ENCODE measurements at places on chromosomes 1 and 21.

DNA sequence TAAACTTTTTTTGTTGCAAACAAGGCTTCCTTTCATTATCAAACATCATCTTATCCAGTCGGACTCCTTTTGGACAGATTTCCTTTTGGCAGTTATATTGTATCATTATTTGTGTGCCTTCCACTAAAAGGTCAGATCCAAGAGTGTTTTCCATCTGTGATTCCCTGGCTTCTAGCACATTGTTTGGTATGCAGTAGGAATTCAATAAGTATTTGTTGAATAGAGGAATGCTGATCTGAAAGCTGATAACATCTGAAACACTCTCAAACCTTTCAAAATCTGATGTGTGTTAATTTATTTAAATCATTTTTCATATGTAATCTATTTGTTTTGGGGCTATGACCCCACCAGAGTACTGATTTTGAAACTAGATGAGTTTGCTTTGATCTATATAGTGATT, 39.0 kb downstream of the NDC1 start:
- no peak overlapping the region for H3K4me3 ChIP-seq
- H3K36me3 ChIP-seq = peaks cover 32% of the 10 kb centered on the region
- no peaks in the 10 kb centered on the region for H3K4me1 ChIP-seq
- H3K27ac ChIP-seq = no peak overlapping the region

- peaks cover 21% of the 10 kb centered on the region for H3K27me3 ChIP-seq
- peaks cover 33% of the 10 kb centered on the region for H3K4me1 ChIP-seq
- peak overlapping the region; percentile 81 for H3K27ac ChIP-seq
- H3K36me3 ChIP-seq = no peaks in the 10 kb centered on the region
- peak overlapping the region; percentile 55 for H3K4me3 ChIP-seq
Measured at GRCh38 chr1:169109561-169110134, 3.2 kb downstream of the ATP1B1 start.

DNA sequence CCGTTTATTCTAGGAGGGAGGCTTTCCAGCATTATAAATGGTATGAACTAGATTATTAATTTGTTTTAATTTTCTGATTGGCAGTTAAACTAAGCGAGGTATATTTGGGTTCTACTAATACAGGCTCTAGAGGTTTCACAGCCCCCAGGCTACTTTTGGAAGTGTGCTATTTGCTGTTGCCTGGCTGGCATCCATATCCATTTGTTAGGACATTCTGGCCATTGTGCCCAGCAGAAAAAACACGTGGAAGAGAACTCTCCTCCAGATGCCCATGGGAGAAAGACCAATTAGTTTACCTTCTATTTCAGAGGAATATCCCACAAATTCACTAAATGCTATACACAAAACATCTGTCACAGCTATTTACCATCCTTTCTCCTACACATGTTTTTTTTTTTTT, 29.3 kb downstream of the MACO1 start:
- DNase-seq = no peak
- H3K27ac ChIP-seq = no peak overlapping the region
- peaks cover 19% of the 10 kb centered on the region for H3K36me3 ChIP-seq
- H3K27me3 ChIP-seq = no peaks in the 10 kb centered on the region

GRCh38 chr1:172662464-172663109, 3.7 kb downstream of the FASLG start:
- peak overlapping the region; percentile 64 for H3K4me3 ChIP-seq
- peak; percentile 32 for DNase-seq
- no peaks in the 10 kb centered on the region for H3K27me3 ChIP-seq
- no peak overlapping the region for H3K27ac ChIP-seq
- H3K4me1 ChIP-seq = peaks cover 8% of the 10 kb centered on the region

GRCh38 chr1:55696181-55696754, 481.1 kb upstream of the USP24 start:
- H3K4me3 ChIP-seq = no peak overlapping the region
- H3K36me3 ChIP-seq = no peaks in the 10 kb centered on the region
- no peak for DNase-seq
- no peak overlapping the region for H3K27ac ChIP-seq
- H3K4me1 ChIP-seq = no peaks in the 10 kb centered on the region

DNA sequence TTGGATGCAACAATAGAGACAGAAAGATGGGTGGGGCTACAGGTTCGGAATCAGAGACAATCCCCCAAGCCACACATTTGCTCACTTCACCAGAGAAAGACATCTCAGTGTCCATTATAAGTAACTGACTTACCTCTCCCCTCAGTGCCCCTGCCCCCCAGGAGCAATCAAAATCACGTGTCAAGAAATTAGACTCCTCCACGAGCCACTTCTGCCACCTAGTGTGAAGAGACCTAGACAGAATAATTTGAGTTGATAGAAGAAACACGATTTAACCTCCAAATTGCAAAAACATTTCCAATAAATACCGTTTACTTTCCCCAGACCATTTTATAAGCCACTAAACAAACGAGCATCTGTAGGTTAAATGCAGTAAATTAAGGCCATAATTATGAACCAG, 123.2 kb downstream of the SLC30A10 start:
- DNase-seq = no peak
- no peak overlapping the region for H3K4me3 ChIP-seq
- peaks cover 11% of the 10 kb centered on the region for H3K27me3 ChIP-seq
- no peaks in the 10 kb centered on the region for H3K4me1 ChIP-seq
- H3K36me3 ChIP-seq = no peaks in the 10 kb centered on the region
- H3K27ac ChIP-seq = no peak overlapping the region

DNA sequence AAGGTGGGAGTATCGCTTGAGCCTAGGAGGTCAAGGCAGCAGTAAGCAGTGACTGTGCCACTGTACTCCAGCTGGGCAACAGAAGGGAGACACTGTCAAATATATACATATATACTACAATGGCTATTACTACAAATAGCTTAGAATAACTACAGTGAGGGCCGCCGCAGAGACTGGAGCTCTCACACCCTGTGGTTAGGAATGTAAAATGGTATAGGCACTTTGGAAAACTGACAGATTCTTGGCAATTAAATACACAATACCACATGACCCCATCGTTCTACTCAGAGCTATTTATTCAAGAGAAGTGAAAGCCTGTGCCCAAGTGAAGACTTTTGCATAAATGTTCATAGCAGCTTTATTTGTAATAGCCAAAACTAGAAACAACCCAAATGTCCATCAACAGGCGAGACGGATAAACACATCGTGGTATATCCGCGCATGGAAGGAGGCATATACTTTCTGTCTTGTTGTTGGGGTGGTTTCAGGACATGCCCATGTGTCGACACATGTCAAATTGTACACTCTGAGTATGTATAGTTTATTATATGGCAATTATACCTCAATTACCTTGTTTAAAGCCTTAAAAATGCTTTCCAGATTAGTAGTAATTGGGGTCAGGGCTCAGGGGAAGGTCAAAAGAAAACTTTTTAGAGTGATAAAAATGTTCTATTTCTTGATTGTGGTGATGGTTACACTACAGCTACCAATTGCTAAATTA, 123.4 kb downstream of the RIPK4 start:
- H3K27me3 ChIP-seq = peaks cover 12% of the 10 kb centered on the region
- H3K4me3 ChIP-seq = no peak overlapping the region
- no peak for DNase-seq
- H3K27ac ChIP-seq = no peak overlapping the region

DNA sequence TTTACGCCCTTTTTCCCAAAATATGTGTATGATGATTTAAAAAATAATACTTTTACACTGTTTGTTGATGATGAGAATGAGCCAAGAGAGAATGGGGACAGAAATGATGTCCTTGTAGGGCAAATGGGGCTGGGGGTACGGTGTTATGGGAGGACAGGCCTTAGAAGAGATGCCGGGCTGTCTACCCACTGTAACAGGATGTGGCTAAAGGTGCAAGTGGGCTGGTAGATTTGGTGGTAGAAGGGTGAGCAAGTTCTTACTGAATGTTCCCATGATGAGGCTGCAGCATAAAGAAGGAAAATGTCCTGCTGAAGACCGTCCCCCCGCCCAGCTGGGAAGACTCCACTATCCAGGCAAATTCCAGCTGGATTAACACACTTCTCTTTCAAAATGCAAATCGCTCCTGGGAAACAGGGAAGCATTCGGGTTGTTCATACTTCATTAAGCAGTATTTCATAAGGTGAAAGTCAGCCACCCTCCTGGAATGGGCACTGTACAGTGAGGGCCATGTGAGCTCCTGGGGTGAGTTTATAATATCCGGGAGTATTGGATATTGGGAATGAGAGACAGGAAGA, 14.0 kb downstream of the GPA33 start:
- no peak overlapping the region for H3K27ac ChIP-seq
- no peak for DNase-seq

- no peak for DNase-seq
- H3K4me1 ChIP-seq = peaks cover 26% of the 10 kb centered on the region
- H3K27me3 ChIP-seq = peaks cover 8% of the 10 kb centered on the region
- peak overlapping the region; percentile 89 for H3K4me3 ChIP-seq
- peak overlapping the region; percentile 82 for H3K27ac ChIP-seq
Measured at GRCh38 chr1:33180226-33180910, 1.5 kb downstream of the TRIM62 start.

DNA sequence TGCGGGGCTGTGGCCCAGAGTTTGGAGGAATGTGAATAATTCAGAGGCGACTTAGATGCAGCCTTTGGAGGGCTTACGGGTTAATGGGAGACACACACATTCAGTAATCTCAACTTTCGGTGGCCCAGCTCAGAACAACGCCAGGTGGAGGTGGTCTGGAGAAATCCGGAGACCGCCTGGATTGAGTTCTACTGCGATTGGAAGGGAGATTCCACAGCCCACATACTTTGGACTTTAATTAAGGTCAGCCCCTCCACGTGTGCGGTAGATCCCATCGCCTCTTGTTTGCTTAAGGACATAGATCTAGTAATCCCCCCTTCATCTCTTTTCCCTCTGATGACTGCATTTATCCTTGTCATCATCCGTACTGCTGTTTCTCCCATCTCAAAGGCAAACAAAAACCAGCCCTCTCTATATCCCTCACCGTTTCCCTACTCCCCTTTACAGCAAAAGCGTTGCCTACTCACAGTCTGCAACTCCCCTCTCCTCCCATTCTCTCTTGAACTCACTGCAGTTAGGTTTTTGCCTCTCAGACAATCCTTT, 720 bp upstream of the BSDC1 start:
- H3K27me3 ChIP-seq = no peaks in the 10 kb centered on the region
- peak overlapping the region; percentile 98 for H3K27ac ChIP-seq
- DNase-seq = no peak
- H3K4me3 ChIP-seq = peak overlapping the region; percentile 99
- H3K4me1 ChIP-seq = peaks cover 13% of the 10 kb centered on the region

DNA sequence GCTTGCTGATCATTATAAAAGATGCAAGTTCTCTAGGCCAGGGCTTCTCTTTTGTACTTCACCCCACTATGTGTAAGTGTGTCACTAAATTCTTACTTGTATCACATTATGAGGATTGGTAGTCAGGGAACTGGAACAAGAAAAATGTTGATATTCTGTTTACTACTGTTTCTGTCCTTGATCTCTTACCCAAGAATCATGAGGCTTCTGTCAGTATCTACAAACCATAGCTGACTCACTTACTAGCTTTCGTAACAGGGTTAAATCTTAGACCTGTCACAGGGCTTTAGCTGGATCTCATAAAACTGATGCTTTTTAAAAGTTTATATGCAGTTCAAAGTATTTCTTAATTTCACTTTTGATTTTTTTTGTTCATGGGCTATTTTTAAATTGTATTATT, 681.2 kb downstream of the PLPP3 start:
- H3K27me3 ChIP-seq = peaks cover 2% of the 10 kb centered on the region
- no peak overlapping the region for H3K27ac ChIP-seq
- no peak overlapping the region for H3K4me3 ChIP-seq
- no peak for DNase-seq
- H3K4me1 ChIP-seq = no peaks in the 10 kb centered on the region

GRCh38 chr1:58402444-58402843, 144.1 kb downstream of the OMA1 start:
- H3K4me1 ChIP-seq = peaks cover 2% of the 10 kb centered on the region
- no peak for DNase-seq
- no peak overlapping the region for H3K27ac ChIP-seq

DNA sequence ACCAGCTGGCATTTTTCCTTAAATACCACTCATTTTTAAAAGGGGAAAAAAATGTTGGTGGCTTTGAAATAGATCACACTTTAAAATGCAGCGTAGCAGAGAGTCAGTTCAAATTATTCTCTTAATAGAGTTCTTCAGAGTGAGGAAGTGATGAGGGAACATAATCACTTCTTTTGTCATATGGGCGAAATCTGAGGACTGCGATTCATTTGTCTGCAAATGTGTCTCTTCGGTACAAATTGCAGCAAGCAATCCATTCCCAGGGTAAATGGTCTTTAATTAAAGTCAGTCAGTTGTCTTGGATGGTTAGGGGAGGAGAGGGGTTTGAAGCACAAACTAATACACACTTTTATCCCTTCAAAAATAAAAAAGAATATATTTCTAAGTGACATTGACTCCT, 86.0 kb upstream of the SELENON start:
- peaks cover 3% of the 10 kb centered on the region for H3K27me3 ChIP-seq
- no peak overlapping the region for H3K4me3 ChIP-seq
- H3K36me3 ChIP-seq = peaks cover 3% of the 10 kb centered on the region
- no peak for DNase-seq
- H3K27ac ChIP-seq = no peak overlapping the region
- H3K4me1 ChIP-seq = peaks cover 4% of the 10 kb centered on the region

DNA sequence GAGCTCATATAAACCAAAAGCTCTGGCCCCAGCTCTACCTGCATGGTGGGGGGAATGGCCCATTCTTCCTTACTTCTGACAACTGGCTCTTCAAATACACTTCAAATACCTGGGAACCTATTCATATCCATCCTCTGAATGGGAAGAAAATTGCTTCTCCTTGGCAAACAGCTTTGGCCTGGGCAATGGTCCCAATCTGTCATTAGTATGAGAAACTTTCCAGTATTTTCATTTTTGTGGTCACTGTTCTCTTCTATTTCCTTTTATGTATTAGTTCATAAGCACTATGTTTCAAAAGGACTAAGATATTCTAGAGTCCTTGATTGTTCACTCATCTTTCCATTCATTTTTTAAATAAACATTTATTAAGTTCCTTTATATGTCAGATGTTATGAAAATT, 5.2 kb upstream of the HSD3B2 start:
- no peaks in the 10 kb centered on the region for H3K4me1 ChIP-seq
- peaks cover 4% of the 10 kb centered on the region for H3K27me3 ChIP-seq
- H3K36me3 ChIP-seq = no peaks in the 10 kb centered on the region
- DNase-seq = no peak
- no peak overlapping the region for H3K27ac ChIP-seq

DNA sequence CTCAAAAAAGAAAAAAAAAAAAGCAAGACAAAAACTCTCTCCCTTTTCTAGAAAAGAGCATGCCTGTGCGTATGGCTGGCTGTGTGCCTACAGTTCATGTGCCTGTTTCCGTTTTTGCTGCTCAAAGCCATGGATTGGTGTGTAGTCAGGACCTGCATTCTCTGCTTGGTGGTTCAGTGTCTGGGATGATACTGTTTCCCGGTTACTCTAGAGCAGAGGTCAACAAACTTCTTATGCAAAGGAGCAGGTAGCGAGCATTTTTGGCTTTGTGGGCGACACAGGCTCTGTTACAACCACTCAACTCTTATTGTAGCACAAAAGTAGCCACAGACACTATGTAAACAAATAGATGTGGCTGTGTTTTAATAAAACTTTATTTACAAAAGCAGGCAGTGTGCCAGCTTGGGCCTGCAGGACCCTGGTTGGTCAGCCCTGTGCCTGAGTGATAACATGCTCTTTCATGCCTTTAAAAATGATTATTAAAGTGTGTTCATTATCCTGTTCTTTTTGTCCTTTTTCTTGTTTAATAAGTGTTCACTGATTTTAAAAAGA, 524.2 kb downstream of the KIF26B start:
- H3K27ac ChIP-seq = peak overlapping the region; percentile 18
- H3K36me3 ChIP-seq = no peaks in the 10 kb centered on the region
- H3K27me3 ChIP-seq = no peaks in the 10 kb centered on the region
- no peak for DNase-seq

Data from memory B cell (primary cell).